ENCODE measurements at places on chromosomes 5 and 9.

- no peak for DNase-seq
Observed at GRCh38 chr5:59169081-59169767, 586.3 kb downstream of the RAB3C start.

- DNase-seq: no peak
Observed at GRCh38 chr5:60583616-60584015, 116.3 kb downstream of the DEPDC1B start.

- no peak for DNase-seq
Observed at GRCh38 chr9:97741947-97742346, 44.8 kb upstream of the XPA start.

GRCh38 chr5:36438765-36439561 lies 137.3 kb upstream of the RANBP3L start:
- DNase-seq: no peak

DNA sequence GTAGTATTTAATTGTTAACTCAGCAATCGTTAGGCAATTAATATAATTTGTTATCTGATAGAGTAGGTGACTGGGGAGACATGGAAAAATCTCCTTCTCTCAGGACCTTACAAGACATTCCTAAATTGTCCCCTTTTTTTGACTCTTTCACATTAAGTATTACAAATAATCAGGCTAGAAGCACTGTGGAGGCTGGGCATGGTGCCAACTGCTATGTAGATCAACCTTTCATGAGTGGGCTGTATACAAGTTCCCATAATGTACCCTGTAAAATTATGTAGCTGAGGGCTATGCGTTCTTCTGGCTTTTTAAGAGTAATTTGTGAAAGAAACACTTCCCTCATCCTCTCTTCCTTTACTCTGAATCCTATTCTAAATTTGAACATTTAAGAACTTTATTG lies 140.2 kb downstream of the NFIB start:
- DNase-seq: no peak

- DNase-seq: no peak
Observed at GRCh38 chr5:56684159-56684558, 131.2 kb upstream of the MAP3K1 start.

DNA sequence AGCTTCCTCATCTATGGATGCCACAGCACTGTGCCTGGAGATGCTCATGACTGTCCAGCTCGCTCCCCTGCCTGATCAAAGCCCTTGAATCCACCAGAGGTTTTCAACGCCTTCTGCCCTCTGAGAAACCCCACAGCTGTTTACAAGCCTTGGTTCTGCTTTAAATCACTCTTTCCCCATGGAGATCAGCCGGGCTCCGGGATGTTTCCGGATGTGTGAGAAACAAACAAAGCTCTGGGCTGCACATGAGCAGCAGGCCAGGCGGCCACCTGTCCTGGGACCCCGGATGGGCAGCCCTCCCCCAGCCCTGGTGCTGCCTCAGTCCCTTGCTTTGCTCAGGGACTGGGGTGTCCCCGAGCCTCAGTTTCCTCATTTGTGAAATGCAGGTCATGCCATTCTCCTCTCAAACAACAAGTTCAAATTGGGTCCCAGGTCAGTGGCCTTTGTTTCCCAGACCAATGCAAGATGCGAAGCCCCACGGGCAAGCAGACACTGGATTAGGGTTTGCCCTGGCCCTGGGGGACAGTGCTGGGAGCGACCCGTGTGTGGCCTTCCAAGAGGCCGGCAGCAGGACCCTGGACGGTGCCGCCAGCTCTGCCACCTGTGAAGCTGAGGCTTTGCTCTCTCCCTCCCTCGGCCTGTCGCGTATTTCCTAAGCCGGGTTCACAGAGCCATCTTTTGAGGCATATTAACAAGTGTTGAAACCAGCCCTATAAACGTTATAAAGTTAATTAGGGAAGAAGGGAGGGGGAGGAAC lies 42.4 kb upstream of the PHYKPL start:
- DNase-seq: no peak

DNA sequence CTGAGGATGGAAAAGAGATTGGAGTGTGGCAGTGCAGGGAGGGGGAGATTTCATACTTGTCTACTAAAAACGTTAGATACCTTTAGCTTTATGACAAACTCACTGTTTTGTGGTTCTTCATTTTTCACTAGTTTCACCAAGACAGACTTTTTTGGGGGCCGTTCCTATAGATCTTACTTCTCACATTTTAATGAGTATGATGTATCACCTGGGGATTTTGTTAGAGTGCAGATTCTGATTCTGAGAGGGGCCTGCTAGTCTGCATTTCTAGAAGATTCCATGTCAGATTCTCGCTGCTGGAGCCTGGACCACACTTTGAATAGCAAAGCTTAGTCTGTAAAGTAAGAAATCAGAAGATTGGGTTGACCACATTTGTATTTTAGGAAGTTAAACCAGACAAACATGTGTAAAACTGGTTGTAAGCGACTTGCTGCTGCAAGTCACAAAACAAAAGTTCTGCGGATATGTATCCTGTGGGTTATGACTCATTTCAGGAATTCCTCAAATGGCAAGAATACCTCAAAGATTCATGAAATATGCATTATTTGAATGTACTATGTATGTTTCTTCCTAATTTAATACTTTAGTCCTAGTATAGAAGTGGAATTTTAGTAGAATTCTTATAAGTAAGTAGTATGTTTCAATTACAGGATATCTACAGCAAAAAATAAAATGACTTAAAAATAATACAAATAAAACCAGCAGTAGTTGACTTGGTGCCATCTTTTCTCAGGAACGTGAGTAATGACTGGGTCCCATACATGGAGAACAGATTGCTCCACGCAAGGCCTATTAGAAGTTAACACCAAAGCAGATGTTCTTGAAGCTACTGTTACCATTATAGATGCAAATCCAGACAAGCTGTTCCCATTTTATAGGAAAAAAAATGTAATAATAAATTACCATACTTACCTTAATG lies 27.8 kb downstream of the NFIL3 start:
- DNase-seq: no peak

Data from stimulated activated CD8-positive, alpha-beta memory T cell treated with anti-CD3 and anti-CD28 coated beads, Interleukin-4, amount 100 ng/mL, for 1 hour (primary cell).